ENCODE measurements at places on chromosomes 2 and 18.

DNA sequence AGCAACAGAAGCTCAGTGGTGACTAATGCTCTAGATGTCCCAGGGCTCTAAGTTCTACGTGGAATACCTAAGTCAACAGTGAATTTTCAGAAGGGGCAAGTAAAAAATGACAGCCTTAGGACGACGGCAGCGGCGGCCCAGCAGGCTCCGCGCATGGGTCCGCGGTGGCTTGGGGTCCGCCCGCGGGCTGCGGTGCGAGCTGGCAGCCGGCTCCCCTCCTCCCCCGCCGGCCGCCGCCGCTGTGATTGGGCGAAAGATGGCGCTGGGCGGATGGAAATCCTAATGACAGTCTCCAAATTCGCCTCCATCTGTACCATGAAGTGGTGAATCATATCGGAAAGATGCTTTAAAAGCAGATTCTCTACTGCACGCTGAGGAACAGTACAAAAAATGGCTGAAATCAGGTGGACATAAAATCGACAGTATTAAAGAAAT lies 74.7 kb downstream of the HNRNPLL start:
- peak; percentile 79 for DNase-seq

DNA sequence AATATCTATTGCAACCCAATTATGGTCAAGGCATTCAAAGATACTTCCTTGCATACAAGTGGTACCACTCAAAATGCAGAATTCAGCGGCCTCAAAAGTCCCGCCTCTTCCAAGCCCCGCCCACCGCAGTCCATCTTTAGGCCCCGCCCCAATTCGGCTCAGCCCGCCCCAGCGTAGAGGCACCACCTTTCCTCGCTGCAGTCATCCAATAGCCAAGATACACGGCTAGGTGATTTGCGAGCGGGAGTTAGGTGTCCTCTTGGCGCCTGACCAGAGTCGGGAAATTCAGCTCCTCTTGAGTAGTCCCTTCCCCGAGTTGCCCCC lies 431 bp upstream of the SEC11C start:
- peak; percentile 94 for DNase-seq

GRCh38 chr2:79181617-79182016 lies 22.1 kb upstream of the REG3A start:
- no peak for DNase-seq

DNA sequence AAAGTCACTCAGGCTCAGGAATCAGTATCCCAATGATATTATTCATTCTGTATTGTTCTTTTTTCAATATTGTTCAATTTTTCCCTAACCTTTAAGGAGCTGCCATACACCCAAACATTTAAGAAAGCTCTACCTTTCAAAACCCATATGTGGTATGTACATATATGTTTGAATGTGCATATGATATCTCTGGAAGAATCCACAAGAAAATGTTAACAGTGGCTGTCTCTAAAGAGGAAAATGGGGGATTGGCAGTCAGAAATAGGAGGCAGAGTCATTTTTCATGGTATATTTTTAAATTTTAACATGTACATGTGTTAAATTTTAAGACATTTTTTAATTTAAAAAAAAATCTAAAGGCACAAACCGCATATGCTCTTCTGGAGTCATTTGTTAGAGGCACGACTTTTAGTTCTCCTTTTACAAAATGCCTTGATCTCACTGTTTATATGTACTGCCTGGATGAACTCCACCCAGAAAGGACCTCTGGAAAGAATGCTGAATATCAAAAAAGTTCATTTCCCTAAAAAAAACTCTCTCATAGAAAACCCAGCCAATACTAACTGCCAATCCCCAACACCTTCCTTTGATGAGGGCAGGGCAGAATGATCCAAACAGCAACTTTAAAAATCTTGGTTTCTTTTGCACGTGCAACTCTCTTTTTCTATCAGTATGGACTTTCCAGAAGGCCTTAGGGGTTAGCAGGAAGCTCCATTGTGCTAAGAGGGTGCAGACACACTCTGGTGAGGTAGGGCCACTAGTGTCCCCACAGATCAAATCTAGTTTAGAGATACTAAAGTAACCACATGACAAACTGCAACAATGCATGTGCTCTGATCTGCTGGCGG lies 23.6 kb downstream of the KCTD1 start:
- no peak for DNase-seq

DNA sequence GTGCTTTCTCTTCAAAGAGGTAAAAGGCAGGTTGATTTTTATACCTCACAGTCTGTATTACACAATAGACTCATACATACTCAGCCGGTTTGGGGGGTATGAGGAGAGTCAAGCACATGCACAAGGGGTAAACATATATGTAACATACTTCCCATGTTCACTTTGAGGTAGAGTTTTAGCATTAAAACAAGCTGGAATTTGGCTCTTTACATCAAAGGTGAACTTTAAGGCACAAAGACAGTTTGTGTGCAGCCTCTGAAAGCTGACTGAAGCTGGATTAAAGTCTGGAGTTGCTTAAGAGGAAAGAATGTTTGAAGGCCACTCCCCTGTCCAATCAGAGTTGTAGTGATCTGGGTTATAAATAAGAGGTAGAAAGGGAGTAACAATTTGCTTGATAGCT lies 282.0 kb downstream of the DPP10 start:
- no peak for DNase-seq

- DNase-seq, result no peak
Observed at GRCh38 chr2:64853306-64853705, 135.9 kb upstream of the SLC1A4 start.

- DNase-seq, result no peak
Observed at GRCh38 chr2:70099270-70099669, 12.0 kb downstream of the PCBP1 start.

DNA sequence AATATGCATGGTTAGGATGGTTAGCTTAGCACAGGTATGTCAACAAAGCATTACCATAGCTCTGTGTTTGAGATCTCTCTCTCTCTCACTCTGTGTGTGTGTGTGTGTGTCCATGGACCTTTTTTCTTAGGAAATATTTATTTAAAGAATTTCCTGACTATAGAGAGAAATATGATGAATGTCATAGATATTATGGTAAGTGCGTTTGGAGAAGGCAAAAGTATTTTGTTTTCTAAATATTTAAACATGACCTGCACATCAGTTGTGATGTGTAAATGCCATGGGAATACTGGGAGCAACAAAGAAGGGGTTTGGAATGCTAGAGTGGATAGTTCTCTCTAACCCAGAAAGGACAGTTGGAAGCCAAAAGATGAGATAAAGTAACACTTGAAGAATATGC lies 3.9 kb upstream of the TMEM178A start:
- DNase-seq, result no peak

- no peak for DNase-seq
Observed at GRCh38 chr18:75280427-75281280, 70.1 kb downstream of the TSHZ1 start.

DNA sequence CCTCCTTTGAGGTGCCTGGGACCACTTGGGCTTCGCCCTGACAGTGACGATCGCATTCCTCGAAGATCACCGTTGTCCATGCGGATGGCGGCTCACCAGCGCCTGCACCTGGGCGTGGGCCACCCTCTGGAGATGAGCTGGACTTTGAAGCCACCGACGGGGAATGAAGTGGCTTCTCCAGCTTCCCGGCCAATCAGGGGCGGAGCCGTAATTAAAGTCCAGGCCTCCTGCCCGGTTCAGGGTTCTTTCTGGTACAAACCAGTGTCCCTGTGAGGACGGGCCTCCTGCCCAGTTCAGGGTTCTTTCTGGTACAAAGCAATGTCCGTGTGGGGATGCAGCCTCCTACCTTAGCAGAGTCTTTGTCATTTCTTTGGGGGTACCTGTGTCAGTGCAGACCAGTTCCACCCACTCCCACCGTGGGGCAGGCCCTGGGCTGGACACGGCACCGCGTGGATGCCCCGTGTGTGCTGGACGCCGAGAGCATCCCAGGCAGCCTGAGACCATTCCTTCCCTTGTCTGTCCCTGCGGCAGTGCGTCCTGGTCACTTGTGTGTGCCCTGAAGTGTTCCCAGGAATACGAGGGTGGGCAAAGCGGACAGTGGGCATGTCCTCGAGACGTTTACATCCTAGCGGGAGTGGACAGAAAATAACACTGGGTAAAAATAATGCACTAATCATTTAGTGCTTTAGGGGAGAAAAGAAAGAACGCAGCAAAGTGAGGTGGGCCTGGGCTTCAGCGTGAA lies 55.0 kb downstream of the KCNG2 start:
- DNase-seq, result no peak

- DNase-seq, result no peak
Observed at GRCh38 chr18:66138642-66139041, 387.8 kb downstream of the CDH7 start.

DNA sequence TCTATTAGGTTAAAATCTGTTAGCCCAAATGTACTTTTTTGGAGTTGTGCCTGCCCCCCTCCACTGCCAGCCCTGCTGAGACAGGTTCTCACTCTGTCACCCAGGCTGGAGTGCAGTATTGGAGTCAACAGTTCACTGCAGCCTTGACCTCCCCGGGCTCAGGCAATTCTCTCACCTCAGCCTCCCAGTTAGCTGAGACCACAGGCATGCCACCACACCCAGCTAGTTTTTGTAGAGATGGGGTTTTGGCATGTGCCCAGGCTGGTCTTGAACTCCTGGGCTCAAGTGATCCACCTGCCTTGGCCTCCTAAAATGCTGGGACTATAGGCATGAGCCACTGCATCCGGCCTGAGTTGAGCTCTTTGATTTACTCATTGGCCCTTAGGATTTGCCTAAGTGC lies 110.7 kb downstream of the ICA1L start:
- no peak for DNase-seq

DNA sequence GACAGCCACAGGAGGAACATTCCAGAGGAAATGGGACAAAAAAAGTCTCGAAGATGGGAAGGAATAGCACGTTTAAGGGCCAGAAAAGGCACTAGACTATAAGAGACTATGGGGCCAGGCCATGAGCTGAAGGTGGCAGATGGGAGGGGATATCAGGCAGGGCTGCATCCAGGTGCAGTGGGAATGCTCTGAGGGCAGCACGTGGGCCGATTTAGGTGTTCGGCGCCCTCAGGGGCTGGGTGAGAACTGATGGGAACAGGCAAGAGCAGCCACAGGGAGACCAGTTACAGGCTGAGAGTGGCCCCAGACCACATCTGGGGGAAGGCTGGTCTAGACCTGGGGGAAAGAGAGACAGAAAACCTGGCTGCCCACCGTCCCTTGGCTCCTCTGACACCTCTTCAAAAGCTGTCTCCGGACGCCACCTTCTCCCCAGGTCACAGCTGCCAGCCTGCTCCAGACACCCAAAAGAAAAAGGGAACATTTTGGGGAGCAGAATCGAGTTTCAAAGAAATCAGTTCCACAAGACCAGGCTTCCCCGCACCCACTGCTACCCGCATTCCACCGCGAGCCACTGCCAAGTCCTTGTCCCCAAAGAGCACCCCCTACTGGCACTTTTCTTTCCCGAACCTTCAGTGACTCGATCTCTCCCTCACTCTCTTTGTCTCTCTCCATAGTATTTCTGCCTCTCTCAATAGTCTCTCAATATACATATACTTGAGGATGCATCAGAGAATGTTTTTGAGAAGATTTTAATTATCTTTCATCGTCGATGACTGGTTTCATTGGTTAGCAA lies 190.1 kb upstream of the AGAP1 start:
- peak; percentile 60 for DNase-seq

DNA sequence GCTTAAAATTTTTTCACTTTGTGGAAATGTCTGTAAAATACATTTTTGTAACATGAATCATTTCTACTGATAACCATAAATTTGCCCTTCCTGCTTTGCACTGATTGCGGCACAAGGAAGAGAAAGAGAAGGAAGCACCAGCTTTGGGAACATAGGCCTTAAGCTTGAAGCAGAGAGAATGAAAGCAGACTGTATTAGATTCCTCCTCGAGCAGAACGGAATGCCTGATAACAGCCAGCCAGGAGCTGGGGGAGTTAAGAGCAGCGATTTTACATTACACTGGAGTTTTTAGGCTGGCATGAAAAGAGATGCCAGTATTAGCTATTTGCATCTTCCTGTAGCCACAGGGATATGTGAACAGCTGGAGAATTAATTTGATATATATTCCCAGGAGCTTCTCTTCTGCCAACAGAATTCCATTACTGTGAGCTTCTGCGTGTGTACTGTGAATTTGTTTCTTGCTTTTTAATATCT lies 33.5 kb downstream of the CRIM1 start:
- peak; percentile 61 for DNase-seq

- no peak for DNase-seq
Observed at GRCh38 chr18:45270289-45270771, 344.9 kb upstream of the SLC14A2 start.

GRCh38 chr2:158153270-158154015 lies 51.8 kb downstream of the UPP2 start:
- no peak for DNase-seq

GRCh38 chr2:227608561-227609338 lies 5.9 kb downstream of the SCYGR3 start:
- no peak for DNase-seq

- no peak for DNase-seq
Observed at GRCh38 chr18:34697891-34698290, 12.2 kb upstream of the DTNA start.

DNA sequence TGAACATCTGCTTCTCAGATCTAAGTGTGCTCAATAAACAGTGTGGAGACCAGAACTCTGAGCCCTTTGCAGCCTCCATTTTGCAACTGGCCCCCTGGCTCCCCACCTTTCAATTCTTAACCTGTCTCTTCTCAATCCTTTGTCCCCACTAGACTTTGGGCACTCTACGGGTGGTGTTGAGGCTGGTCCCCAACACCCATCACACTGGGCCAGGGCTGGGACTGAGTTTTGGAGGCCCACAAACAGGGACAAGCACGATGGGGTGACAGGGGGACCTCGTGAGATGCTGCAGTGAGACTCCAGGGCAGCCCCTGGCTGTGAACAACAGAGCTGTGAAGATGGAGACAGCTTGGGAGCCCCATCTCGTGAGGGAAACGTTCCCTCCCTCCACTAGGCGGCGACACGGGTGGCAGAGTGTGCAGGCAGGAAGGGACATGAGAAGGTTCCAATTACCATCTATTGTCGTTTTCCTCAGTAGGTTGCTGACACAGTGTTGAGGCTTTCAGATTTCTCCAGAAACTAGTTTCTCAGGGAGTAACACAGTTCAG lies 1.2 kb downstream of the ANKMY1 start:
- peak; percentile 79 for DNase-seq

DNA sequence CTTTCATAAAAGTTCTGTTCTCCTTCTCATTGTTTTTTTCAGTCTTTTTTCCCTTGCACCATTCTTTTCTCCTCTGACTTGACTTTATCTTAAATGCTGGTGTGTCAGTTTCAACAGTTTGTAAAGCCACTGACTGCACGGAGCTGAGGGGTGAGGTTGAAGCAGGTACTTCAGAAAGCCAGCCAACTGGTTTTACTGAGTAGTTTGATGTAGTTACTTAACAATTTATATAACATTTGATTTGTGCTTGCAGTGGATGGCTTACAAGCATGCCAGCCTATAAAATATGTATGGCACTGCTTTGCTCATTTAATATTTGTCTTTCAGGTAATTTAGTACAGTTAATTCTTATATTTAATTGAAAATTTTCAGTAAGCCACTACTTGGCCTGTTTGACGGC lies 55.4 kb downstream of the FAM171B start:
- DNase-seq, result no peak
